ENCODE measurements at places on chromosomes 11 and 22. TPM values are rescaled to one million over a fixed set of nuclear protein-coding genes. Genes with fewer than 3 reads are reported as not detected.

GRCh38 chr11:111882202-111882601 lies 2.9 kb downstream of the CFAP68 start:
- DNase-seq = no peak

The HPS5 gene
- 17.4 TPM for total RNA-seq

- DNase-seq = no peak
Observed at GRCh38 chr11:68812526-68812925, 29.2 kb downstream of the CPT1A start.

DNA sequence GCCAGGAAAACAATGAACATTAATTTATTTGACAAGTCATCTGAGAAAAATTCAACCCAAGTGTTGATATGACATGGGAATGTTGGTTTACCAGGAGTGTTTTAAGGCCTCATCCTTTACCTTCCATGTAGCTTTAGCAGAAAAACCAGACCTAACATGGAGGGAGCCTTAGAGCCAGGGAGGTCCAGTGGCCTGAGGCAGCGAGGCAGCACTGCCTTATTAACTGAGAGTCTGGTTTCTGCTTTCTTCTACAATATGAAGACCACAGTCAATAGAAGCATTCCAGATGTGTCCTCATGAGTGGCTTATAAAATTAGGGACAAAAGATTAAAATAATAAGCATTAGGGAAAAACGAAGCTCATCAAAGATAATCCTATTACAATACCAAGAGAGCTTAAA lies 61.5 kb downstream of the DKK3 start:
- no peak for DNase-seq

The MIAT gene
- total RNA-seq = 2.7 TPM

DNA sequence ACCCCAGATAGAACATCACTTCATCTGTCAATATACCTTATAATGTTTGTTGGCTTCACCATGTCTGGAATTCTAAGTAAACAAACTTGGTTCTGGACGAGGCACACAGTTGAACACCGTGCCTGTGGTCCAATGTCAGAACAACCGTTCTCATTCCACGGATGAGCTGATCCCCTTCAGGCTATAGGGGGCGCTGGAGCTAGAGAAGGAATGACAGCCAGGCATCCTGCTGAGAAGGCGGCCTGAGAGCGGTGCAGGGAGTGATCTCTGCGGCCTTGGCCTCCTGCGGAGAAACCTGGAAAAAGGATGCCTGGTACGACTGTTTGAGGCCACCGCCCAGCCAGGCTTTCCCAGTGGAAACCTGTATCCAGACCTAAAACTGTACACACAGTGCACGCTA lies 48.7 kb downstream of the FDX1 start:
- DNase-seq = no peak

The TEAD1 gene
- total RNA-seq = 50.3 TPM

The ZNF214 gene
- total RNA-seq = 3.9 TPM

DNA sequence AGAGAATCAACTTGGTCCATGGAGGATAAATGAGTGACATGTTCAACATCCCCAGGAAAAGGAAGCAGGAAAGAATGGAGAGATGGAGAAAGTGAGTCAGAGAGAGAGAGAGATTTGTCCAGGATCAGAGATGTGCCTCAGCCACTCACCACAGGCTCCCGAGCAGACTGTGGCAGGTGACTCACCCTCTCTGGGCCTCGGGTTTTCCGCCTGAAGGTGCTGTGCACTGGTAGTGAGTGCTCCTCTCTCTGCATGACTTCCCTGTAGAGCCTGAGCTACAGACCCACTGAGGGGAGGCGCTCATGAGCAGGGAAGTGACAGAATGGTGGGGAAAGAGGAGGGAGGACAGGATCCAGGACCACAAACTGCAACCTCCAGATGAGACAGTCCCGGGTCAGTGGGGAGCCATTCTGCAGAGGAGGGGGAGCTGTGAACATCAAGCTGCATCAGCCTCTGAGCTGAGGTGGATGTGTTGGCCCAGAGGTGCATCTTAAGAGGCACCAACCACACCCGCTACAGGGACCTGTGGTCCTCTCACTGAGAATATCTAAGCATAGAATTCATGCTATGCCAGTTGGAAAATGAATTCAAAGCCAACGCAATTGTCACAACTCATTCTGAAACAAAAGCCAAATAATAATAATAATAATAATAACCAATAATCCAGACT lies 433.4 kb downstream of the BRD1 start:
- peak; percentile 88 for DNase-seq

The PPFIBP2 gene
- 48.1 TPM for total RNA-seq

GRCh38 chr11:1041936-1042608 lies 5.6 kb upstream of the MUC6 start:
- DNase-seq = no peak

DNA sequence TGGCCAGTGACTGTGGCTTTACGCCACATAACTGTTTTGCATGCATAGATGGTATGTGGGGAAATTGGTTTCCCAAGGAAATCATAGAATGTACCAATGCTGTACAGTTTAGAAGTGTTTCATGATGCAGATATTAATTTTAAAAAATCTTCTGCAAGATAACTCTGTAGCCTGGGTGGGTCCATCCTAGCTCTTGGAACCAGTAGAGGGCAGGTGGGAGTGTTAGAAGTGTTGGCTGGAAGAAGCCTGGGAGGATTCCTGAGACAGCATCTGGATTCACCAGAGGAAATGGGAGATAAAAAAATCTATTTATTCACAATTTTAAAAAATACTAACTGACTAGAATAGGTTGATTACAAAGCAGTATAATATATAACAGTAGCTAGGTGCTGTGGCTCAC lies 139.9 kb upstream of the GRIA4 start:
- no peak for DNase-seq

DNA sequence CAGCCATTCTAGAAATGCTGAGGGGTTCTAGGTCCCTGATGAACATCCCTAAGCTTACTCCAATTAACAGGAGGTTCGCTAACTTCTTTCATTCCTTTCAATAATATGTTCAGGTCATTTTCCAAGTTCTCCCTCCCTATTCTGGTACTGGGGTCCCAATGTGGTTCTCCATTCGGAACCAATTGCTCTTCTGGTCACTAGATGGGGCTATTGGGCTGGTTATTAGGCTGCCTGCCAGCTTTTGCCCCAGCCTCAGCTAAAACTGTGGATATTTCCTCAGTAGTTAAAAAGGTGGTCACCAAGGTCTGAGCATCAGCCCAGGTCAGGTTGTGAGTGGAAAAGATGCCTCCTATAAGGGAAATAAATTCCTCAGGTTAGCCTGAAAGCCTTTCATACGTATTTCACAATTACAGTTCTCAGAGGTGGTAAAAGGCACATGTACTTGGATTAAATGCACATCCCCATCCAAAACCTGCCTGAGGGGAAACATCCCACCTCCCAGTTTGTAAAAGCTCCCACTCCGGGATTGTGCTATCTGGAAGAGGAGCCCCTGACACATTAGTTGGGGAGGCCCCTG lies 161.1 kb upstream of the CCDC179 start:
- DNase-seq = no peak

DNA sequence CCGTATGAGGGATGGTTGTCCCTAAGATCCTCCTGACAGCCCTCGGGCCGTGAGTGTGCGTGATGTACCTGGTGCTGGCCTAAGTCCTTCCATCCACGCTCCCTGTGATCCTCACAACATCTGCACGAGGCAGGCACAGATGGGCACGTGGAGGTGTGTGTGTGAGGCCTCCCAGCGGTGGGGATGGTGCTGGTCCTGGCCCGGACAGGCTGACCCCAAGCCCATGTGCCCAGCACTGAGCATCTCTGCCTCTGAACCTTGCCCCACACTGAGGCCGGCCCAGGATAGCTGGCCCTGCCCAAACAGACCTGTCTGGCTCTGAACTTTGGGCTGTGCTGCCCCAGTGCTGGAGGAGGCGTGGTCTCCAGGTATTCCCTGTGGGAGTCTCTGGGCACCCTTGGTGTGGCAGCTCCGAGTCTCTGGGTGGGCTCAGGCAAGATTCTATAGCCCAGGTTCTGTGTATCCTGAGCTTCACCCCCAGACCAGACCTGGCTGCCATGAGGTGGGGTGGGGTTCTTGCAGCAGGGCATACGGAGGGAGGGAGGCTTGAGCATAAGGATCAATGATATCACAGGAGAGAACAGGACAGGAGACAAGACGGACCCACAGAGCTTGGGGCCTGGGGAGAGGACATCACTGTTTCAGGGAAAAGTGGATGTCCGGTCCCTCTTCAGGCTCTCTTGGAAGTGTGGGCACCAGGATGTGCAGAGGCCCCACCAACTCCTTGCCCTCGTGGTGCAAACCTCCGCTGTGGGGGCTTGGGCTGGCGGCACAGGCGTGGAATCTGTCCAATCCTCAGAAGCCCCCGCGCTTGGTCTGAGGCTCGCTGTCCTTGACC lies 881.8 kb downstream of the BRD1 start:
- DNase-seq = peak; percentile 93

DNA sequence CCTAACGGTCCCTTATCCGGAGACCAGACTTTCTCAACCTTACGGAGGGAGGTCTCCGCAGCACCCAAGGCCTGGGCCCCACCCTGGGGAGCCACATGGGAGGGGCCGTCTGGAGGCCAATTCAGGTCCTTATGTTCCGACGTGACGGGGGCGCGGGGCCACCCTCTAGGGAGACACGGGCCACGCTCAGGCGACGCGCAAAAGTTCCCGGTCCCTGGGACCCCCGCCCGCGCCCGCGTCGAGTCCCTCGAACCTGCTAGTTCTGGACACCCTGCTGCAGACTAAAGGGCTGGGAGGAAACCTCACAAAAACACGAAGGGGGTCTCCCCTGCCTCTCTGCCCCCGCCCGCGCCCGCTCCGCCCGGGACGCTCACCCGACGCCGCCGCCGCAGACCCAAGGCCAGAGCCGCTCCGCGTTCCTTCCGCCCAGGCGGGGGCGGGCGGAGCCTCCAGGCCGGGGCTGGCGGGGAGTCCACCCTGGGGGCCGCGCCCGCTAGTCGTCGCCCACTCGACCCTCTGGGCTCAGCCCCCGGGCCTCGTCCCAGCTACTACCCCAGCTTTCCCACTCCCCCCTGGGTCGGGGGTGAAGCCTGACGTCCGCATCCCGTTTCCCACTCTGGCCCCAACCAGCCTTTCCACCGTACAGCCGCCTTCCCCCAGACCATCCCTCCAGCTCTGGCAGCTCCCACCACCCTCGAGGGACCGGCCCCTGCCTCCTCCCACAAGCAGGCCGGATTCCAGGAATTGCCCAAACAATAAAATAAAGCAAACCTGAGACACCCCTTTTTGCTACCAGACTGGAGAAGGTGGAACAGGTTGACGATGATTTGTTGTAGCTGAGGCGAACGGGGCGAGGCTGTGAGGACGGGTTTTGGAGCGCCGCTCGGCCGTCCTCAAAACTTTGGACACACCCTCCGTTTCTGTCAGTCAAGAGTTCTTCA lies 2.7 kb downstream of the RNH1 start:
- no peak for DNase-seq

The MPPED2 gene
- total RNA-seq = 4.4 TPM

DNA sequence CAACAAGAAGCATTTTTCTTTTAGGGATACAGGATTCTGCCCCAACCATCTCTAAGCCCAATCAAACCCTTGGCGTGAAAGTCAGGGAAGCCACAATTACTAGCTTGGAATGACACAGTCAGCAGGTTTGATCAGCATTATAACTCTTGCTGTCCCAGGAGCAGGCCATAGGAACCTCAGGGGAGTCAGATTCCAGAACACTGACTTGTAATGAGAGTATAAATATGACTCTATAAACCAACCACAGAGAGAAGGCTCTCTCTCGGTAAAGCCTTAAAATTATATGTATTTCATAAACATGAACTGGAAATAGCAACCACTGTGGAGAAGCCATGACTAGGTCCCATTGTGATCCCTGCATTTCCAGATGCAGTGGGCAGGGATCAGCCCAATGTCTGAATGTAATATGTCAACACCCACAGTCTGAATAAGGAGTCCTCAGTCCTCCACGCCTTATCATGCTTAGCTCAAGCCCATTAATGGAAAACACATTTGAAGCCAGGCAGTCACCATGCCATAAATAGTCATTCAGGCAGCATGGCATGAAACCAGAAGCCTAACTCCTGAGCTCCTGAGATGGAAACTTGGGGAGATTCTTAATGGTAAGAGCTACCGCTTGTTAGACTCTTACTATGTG lies 99.1 kb upstream of the MTNR1B start:
- DNase-seq = no peak

DNA sequence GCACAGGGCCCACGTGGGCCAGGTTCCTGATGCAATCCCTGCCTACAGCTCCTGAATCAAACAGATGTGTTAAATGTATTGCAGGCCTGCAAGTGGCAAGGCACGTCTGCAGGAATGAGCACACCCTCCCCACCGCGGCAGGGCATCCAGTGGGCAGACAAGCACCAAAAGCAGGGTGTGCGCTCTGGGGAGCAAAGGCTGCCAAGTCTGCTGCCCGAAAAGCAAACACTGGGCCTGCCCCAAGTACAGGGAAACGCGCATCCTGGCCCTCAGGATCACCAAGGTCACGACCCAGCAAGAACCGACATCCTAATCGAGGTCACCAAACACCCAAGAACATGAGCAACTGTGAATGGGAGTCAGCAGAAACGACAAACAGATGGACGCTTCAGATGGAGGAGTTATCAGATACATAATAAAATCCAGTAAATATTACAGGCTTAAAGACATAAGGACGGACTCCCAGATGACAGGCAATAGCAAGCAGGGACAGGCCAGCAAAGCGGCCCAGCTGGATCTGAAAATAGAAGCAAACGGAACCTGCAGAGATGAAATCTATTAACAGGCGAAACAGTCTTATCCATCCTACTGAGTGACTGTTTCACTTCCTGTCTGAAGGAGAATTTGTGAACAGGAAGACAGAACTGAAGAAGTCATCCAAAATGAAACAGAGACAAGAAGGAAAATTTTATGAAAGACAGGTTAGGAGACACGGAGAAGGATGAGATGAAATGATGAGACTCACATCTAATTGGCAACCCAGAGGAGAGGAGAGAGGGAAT lies 26.7 kb downstream of the CARS1 start:
- no peak for DNase-seq

DNA sequence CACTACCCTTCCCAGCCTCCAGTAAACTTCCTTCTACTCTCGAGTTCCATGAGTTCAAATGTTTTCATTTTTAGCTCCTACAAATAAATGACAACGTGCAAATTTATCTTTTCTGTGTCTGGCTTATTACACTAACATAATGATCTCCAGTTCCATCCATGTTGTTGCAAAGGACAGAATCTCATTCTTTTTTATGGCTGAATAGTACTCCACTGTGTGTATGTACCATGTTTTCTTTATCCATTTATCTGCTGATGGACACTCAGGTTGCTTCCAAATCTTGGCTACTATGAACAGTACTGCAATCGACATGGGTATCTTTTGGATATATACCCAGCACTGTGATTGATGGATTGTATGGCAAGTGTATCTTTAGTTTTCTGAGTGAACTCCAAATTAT lies 34.5 kb downstream of the FCHSD2 start:
- DNase-seq = no peak
